ENCODE measurements at places on chromosomes 12 and 14. TPM values are rescaled to one million over a fixed set of nuclear protein-coding genes. Genes with fewer than 3 reads are reported as not detected.

GRCh38 chr12:32486158-32486557 is 86.8 kb downstream of the FGD4 start:
- no peak for DNase-seq

DNA sequence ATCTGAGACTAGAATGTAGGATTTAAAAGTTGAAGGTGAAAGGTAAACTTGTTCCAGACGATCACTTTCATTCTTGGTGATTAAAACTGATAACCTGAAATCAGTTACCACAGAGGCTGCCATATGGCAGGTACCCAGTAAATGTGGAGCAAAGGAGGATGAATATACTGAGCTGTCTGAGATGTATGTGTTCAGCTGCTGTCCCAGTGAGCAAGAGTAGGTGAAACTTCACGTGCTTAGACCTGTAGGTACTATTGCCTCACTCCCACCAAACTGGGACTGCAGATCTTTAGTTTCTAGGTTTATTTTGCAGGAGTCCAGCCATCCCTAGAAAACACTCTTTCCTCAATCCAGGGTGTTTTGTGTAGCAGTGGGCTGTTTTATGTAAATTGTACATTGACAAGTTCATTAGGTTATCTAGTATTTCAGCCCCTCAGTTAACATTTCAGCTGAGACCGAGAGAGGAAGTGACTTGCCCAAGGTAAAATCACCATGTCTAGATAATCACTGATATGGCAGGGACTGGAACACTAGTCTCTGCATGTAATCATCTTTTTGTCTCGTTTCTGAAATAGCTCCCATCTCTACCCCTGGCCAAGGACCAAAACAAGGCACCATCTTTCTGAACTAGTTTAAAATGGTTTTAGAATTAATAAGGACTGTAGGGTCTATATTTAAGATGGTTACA is 62.7 kb downstream of the ATG14 start:
- DNase-seq = no peak

- DNase-seq = no peak
Observed at GRCh38 chr12:109147954-109148353, 31.6 kb downstream of the ACACB start.

The UNC79 gene
- not detected for total RNA-seq

- DNase-seq = no peak
Observed at GRCh38 chr12:89636776-89637160, 71.9 kb downstream of the ATP2B1 start.

- no peak for DNase-seq
Observed at GRCh38 chr14:53957739-53958138, 1.1 kb upstream of the BMP4 start.

The POTEG gene
- not detected for total RNA-seq

- DNase-seq = no peak
Observed at GRCh38 chr14:94582199-94582750, 1.0 kb downstream of the SERPINA5 start.

- no peak for DNase-seq
Observed at GRCh38 chr12:87783467-87783866, 245.7 kb downstream of the C12orf50 start.

DNA sequence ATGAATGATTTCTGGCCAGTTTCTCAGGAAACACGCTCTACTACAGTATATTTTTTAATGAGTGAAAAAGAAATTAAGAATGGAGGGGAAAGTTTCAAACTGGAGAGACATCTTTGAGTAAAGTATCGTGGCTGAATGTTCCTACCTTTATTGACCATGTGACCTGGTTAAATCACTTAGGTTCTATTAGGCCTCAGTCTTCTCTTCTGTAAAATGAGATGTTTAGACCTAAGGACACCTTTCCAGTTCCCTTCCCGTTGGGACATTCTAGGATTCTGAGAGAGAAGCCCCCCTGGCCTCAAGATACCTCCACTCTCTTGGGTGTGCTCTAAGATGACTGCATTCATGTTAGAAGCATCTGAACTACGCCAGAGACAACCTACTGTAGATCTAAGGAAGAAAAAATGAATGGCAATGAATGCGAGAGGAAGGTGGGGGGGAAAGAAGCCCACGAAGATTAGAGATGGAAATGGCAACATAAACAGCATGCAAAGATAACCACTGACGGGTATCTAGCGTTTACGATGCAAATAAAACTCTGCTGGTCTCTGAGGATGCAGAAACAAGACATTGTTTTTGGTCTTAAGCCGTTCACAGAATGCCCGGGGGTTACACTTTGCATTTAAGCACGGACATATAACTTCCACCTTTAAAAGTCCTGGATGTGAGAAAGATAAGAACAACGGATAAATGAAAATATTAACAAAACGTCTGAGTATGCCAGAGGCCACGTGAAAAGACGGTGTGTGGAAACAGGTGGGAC is 599 bp upstream of the CPSF6 start:
- DNase-seq = no peak

DNA sequence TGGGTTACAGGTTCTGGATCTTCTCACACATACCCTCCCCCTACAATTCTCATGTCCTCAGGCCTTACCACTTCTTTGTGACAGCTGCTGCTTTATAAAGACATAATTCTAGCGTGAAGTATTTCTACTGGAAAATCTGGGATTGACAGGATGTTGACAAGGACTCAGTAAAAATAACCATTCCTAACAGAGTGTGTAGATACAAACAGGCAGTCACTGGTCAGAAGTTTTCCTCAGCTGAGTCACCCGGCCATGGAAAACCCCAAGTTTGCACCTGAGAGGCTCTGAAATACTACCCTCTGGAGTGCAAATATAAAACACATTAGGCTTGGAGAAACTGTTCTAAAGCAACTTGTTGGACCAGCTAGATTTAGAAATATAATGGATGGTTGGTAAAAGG is 54.4 kb downstream of the SPPL3 start:
- DNase-seq = no peak
